ENCODE measurements at places on chromosomes 6 and 20.

- no peak for DNase-seq
These were observed 226.3 kb upstream of the DTNBP1 start for GRCh38 chr6:15888798-15889772.

DNA sequence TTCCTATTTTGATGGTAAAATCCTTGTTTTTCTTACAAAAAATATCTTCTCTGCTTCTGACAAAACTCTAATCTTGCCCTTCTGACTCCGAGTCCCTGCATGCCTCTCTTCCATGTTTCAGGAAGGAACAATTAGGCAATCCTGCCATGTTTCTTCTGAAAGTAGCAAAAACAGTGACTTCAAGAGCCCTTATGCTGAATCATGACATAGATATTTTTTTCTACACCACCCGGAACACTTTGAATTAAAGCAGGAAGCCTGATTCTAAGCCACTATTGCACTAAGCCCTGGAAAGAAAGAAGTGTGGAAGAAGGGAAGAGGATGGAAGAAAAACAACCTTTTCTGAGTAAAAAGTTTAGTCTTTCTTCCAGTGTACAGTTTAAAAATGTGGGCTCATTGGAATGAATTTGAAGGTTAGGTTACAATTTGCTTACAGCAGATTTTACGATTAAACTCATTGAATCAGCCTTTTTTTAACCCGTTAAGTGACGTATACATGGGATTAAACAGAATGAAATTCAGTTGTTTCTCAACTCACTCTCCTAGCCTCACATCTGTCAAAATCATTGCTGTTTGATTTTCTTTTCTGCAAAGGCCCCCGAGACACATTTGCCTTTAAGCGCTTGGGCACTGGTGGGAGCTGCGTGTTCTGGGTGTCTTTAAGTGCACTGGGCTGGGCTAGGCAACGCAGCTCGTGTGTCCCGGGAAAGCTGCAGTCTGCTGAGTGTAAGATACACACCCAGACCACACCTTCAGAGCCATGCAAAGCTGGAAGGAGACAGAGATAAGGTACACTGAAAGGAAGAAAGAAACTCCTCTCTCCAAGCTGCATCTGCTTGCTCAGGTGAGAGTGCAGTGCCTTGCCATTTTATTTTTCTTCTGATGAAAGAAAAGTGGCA, 159.4 kb upstream of the CITED2 start:
- no peak for DNase-seq

DNA sequence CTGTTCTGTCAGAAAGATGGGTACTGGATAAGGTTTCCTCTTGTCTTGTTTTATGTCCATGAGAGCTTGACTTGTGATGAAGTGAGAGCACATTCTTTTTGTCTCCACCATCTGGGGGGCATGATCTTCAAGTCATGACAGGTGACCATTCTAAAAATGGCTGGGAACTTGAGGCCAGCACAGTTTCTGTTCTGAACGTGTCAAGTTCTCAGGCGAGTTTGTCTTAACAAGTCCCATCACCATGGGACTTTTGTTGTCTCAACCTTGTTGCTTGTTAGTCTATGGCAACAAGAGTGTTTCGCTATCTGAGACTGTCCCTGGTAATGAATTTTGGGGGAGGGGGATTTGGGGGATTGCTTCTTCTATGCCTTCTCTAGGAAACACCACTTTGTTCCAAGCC, 25.6 kb upstream of the ENPP4 start:
- DNase-seq: no peak

DNA sequence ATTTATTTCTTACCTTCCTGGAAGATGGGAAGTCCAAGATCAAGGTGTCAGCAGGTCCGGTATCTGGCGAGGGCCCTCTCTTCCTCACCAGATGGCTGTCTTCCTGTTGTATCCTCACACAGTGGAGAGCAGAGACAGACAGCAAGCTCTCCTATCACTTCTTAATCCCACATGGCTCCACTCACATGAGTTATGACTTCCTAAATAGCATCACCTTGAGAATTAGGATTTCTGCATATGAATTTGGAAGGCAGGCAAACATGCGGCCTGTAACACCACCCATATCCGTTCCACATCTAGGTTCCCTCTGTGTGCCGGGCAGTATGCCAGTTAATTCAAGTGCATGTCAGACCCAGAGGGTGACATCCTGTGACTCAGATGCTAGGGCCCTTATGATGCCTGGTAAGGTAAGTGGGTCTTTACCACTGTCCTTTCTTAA, 2.1 kb downstream of the RAET1E start:
- DNase-seq: peak; percentile 22

GRCh38 chr20:19602675-19603375, 155.2 kb upstream of the RIN2 start:
- DNase-seq: no peak

GRCh38 chr6:108598305-108598863, 37.7 kb downstream of the FOXO3 start:
- peak; percentile 14 for DNase-seq

DNA sequence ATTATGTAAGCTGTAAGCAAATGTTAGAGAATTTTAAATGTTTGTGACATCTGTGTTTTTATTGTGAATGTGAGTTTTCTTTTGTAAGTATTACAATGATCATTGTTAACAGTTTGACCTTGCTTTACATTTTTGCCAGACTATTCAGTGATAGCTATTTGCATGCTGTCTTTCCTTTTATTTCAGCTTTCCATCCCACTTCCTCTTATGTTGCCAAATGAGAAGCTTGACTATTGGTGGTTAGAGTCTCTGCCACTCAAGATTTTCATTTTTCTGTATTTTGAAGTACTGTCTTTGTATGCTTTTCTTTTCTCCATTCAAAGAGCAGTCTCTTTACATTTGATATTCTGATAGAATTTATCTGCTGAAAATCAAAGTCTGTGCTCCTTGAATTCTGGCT, 104.1 kb downstream of the PRIM2 start:
- DNase-seq: no peak

DNA sequence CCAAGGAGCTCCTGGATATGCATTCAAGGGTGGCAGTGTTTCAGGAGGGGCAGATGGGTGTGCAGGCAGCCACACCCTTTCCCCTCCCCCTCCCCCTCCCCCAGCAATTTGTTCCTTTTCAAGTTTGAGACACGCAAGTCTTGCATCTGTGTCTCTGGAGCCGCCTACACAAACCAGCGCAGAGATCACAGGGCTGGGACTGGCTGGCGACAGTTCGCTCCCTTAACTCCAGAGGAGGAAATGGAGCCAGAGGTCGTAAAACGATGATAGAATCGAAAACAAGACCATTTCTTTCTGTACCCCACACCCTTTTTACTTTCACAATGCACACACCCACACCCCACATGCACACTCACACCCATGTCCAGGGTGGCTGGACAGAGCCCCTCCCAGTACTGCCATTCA, 163.1 kb downstream of the LY86 start:
- peak; percentile 35 for DNase-seq

DNA sequence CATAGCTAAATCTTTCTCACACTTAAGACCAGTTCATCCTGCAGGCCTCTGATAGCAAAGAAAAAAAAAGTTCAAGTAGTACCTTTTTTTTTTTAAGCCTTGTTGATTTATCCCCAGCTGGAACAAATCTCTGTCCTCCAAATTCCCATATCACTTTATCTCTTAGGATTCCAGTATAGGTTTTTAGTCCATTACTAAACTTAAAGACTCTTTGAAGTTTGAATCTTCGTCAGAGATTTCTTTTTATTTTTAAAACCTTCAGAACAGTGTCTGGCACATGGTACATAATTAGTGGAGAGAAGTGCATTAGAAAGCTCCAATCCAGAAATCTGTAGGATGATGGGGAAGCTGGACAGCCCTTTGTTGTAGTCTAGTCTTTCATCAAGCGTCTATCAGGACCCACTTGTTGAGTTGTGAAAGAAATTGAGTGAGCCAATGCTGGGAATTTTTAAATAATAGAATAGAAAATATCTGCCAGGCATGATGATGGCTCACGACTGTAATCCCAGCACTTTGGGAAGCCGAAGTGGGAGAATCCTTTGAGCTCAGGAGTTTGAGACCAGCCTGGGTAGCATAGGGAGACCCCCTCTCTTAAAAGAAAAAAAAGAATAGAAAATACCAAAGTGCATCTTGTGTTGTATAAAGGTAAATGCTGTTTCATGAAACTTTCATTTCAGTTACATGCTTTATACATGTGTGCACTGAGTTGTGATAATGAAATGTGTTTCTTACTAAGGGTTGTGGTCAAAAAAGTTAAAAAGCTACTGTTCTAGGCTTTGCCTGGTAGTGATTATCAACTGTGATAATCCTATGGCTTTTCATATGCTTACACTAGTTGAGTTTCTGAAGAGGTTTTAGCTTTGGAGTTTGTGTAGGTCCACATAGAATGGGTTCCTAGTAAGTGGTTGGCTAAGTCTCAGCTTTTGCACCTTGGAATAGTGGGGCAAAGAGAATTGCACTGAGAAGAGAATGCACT, 3.2 kb downstream of the NFYA start:
- no peak for DNase-seq

- DNase-seq: peak; percentile 50
These were observed 9.9 kb upstream of the GTSF1L start for GRCh38 chr20:43736588-43737158.

- no peak for DNase-seq
These were observed 194.2 kb upstream of the PHACTR1 start for GRCh38 chr6:12522347-12522746.

- DNase-seq: peak; percentile 45
These were observed 1.0 kb downstream of the CLIC5 start for GRCh38 chr6:46014511-46015118.

- no peak for DNase-seq
These were observed 609 bp downstream of the PGM3 start for GRCh38 chr6:83192456-83192855.

GRCh38 chr6:166670894-166671293, 43.8 kb upstream of the RPS6KA2 start:
- no peak for DNase-seq

GRCh38 chr6:170270984-170271593, 19.8 kb downstream of the DLL1 start:
- DNase-seq: no peak

DNA sequence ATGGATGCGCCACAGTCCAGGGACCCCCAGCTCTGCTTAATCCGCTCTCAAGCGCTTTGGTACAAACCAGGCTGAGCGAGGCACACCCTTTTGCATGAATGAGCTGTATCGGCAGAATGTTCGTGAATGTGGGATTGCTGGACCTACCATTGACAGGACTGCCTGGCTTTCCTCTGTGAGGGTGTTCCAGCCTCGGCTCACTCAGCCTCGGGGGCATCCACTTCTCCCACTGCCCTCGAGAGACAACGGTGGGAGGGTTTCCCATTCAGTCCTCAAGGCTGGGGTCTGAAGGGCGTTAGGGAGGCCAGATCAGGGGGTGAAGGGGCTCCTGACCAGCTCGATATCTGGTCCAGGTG, 17.4 kb downstream of the MDFI start:
- no peak for DNase-seq
